GDM1 (cell line): ENCODE measurements at places on chromosomes 13 and 19.

GRCh38 chr19:2613507-2614295, 88.8 kb downstream of the GNG7 start:
- no peak for DNase-seq

- no peak for DNase-seq
Observed at GRCh38 chr13:37811441-37811840, 58.1 kb downstream of the TRPC4 start.

- no peak for DNase-seq
Observed at GRCh38 chr19:4913996-4914735, 4.9 kb downstream of the UHRF1 start.

GRCh38 chr13:28819046-28819730, 951 bp upstream of the MTUS2 start:
- no peak for DNase-seq

DNA sequence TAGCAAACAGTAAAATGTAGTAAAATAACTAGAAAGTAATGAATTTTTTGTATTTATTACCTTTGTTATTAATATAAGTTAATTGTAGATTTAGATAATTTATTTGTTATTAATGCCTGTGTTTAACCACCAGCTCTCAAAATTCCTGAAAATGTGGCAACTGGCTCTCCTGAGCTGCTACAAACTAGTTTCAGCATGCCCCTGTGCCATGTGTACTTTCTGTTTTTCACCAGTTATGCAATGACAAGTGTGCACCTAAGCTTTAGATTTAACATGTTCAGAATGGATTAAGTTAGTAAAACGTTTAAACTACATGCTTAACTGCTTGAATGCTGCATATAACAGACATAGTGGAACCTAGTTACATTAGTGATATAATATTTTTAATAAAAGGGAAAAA, 88.1 kb downstream of the POSTN start:
- DNase-seq, result no peak

- no peak for DNase-seq
Observed at GRCh38 chr13:24004142-24004899, 107.0 kb upstream of the C1QTNF9B start.

DNA sequence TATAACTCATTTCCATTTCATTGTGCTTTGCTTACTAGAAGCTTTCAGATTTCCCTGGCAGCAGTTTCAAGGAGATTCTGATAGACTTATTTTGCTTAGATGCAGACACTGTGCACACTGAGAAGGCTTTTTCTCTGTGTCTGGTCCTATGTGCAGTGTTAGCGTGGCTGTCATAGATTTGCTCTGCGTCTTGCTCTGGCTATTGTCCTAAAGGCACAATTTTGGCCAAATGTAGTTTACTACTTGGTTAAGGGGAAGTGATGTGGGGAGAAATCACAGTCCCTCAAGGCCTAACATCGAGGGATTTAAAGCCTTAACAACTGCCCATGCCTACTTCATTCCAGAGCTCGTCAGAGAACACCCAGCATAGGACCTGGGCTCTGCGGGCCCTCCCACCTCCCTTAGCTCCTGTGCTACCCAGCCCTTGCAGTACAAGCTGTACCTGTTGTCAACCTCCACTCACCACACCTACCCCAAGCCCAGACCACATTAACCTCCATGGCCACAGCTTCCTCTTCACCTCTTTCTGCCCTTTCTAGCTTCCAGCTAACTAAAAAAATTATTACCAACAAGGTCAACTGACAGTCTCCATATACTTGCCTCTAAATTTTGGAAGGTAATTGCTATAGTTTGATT, 38.9 kb upstream of the KATNAL1 start:
- DNase-seq, result peak; percentile 70

- DNase-seq, result peak; percentile 82
Observed at GRCh38 chr19:32421589-32422361, 16.2 kb downstream of the DPY19L3 start.

DNA sequence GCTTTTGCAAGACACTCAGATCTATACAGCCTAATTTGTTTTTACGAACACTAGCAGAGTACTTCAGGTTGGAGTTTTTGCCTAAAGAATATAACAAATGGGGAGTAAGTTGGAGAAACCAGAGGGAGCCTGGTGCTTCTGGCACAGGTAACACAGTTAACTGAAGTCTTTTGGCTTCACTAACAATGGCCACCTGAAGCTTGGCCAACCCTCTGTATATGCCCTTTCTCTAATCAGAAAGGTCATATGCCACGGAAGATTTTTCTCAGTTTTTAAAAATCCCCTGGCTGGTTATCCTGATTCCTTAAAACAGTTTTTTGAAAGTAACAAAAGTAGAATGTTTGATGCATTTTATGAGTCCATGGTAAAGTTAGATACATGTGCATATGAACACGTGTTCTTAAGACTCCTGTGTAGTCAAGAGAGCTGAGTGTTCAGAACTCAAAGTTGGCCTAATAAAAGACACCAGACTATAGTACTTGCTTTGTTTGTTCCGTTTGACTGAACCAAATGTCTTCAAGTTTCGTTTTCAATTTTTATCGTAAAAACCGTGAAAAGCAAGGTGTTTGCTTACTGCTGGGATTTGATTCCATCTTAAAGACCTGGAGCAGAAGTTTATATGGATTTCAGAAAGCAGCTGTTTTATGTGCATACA, 137.5 kb downstream of the KCNRG start:
- DNase-seq, result no peak

- DNase-seq, result no peak
Observed at GRCh38 chr13:34035676-34036325, 217.9 kb downstream of the RFC3 start.

GRCh38 chr19:33647146-33647545, 25.4 kb downstream of the CHST8 start:
- DNase-seq, result no peak

GRCh38 chr19:13830741-13831536, 35.7 kb downstream of the ZSWIM4 start:
- no peak for DNase-seq

- no peak for DNase-seq
Observed at GRCh38 chr13:57409656-57410055, 221.9 kb upstream of the PCDH17 start.

DNA sequence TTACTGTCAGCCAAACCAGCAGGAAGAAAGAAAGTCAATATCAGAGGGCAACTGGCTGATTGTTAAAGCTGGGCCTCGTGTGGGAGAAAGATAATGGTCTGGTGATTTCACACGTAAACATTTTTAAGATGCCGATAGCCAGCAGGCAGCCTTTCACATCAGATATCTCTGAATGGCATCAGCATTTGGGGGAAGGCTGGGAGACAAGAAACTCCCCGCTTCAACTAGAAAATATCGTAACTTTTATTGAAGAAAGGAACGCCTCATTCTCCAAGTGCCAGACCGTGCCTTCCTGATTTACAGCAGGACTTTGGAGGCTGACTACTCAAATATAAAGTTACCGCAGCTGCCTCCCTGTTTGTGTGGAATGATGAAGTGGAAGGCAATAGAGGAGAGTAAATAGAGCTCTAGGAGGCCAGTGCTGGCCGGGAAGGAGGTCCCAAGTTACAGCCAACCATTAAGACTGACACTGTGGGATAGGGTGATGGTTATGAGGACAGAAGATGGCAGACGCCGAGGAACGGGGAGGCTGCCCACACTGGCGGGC, 284.3 kb upstream of the MAB21L1 start:
- no peak for DNase-seq
